ENCODE measurements at places on chromosomes 6 and 20.

DNA sequence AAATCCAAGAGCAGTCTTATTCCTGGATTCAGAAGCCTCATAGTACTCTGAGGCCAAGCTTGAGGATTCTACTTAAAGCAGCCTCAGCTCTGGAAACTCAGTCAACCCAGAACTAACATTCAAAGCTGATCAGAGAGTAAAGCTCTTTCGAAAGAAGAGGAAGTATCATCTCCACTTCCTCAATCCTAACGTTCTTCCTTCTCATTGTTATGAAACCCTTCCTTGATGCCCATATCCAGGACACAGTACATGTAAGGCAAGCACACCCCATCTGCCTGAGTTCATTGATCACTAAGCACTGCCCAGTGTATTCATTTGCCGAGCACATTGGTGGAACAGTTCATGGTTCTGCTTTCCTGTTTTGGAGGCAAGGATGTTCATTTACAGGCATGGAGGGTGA, at the start of gene IPCEF1:
IPCEF1 (minus strand) TSS at position 114 of the 400 bp plus-strand sequence. CDS start 90,856 bp downstream, outside the sequence.
- DNase-seq, result no peak

DNA sequence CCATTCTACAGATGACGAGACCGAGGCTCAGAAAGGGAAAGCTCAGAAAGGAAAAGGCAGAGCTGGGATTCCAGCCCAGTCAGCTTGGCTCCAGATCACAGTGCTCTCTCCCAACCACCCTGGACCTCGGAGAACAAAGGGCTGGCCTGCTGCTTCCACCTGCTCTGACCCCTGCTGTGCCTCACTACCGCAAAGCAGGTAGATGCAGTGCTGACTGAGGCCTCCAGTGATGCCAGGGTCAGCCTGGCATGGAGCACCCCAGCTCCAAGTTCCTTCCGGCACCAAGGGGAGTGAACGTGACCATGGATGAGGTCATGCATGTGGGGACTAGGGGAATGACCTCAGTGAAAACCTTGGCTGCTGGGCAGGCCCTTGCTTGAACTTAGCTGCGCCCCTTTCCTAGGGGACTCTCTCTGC, 20.7 kb upstream of the TLDC2 start:
- peak; percentile 25 for DNase-seq

- DNase-seq, result peak; percentile 11
These were observed 20.6 kb upstream of the ARHGAP18 start for GRCh38 chr6:129730477-129731165.

DNA sequence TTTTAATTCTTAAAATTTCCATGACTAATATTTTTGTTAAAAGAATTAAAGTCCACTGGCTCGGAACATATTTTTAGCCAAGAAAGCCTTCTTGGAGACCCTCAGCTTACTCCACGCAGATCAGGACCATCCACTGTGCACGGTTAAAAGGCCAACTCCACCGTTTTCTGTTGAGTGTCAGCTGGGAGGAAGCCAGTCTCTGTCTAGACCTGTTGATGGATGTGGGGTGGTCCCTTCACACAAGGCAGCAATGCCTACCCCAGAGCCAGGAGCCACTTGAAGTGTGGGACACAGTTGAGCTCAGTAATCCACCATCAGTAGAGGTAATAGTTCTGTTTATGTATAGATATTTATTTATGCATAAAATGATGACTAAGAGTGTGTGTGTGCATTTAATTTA, 19.9 kb upstream of the QKI start:
- DNase-seq, result no peak

DNA sequence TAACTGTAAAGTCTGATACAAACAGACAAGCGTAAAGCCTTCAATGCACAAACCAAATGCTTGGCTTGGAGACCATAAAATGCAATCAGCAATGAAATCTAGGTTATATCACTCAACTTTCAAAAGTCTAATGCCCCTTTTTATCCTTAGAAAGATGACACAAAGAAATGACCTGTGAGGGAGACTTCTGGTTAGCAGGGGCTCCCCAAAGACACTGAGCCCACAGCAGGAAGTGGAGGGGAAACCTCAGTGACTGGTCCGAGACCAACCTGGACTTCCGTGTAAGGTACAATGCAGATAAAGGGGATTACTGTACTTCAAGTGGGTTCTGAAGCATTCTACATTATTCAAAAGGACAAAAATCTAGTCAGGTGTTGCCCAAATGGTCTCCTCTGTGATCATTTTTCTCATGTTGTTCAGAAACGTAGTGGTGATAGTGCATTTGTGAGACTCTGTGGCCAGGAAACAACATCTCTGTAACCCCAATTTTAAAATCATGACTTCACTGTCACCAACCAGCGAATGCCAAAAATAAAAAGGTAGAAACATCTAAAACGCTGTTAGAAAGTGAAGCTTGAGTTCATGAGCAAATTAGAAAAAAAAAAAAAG, 88.2 kb downstream of the HIVEP2 start:
- no peak for DNase-seq

DNA sequence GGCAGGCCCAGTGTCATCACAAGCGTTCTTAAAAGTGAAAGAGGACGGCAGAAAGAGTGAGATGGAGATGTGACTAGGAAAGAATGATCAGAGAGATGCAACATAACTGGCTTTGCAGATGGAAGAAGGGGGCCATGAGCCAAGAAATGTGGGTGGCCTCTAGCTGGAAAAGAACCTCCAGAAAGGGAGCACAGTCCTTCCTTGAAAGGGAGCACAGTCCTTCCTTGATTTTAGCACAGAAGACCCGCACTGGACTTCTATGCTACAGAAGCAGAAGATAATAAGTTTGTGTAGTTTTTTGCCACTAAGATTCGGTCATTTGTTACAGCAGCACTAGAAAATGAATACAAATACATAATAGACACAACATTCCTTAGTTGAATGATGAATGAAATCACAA, 7.0 kb upstream of the LZTS3 start:
- no peak for DNase-seq

GRCh38 chr6:36605560-36606391, 11.6 kb downstream of the SRSF3 start:
- no peak for DNase-seq

DNA sequence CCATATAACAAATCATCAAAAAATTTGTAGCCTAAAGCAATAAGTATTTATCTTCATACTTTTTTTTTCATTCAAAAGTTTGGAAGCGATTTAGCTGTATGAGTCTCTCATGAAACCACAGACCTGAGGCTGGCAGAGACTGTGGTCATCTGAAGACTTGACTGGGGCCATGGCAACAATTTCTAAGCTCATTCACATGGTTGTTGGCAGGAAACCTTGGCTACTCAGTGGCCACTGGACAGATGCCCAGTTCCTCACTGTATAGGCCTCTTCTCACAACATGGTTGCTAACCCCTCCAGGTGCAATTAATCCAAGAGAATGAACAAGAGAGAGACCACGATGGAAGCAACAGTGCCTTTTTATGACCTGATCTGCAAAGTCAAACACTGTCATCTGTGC, 235.9 kb downstream of the BTBD3 start:
- DNase-seq, result no peak

- no peak for DNase-seq
These were observed 225.4 kb upstream of the TSHZ2 start for GRCh38 chr20:52746770-52747169.
